Effector CD8-positive, alpha-beta T cell (primary cell): ENCODE measurements at places on chromosomes 5 and 9.

DNA sequence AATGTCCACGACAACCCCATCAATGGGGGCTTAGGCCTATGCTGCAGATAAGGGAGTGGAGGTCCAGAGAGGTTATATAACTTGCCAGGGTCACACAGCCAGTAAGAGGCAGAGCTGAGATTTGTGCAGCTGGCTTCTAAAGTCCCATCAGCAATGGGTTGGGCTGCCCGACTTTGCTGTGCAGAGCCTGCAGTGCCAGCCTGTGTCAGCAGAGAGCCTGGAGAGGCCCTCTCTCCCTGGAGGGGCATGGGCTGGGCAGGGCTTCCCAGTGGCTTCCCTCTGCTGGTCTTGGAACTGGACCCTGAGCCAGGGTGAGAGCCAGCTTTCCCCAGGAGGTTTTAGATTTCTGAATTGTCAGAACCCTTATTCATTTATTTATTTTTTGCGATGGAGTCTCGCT lies 77.2 kb upstream of the RAPGEF1 start:
- no peak for DNase-seq

- DNase-seq, result no peak
Observed at GRCh38 chr9:70832492-70832891, 288.9 kb downstream of the TRPM3 start.

- DNase-seq, result no peak
Observed at GRCh38 chr5:1298067-1298551, 3.2 kb upstream of the TERT start.

GRCh38 chr9:99172124-99173091 lies 49.3 kb downstream of the ALG2 start:
- DNase-seq, result no peak
